ENCODE measurements at places on chromosomes 7 and 10.
A peak's percentile ranks its signal among the peaks of the same experiment; 100 is the strongest.

DNA sequence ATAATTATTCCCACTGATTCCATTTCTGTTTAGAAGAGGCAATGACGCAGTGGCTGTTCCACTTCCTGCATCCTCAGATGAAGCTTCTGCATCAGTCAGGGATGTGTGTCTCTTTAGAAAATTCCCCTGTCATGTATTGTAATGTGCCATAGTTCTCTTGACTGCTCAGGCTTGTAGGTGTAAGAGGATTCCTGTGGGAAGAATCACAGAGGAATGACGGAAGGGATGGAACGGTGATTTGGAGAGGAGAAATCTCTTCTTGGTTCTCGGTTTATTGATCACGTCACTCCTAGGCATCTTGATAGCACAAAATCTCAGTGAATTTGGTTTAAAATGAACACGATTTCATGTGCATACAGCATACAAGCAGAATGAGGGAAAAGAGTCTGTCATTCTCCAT lies 69.8 kb upstream of the PRKCQ start:
- DNase-seq: no peak

- DNase-seq: peak; percentile 66
Observed at GRCh38 chr10:86953747-86954680, 3.4 kb downstream of the MMRN2 start.

DNA sequence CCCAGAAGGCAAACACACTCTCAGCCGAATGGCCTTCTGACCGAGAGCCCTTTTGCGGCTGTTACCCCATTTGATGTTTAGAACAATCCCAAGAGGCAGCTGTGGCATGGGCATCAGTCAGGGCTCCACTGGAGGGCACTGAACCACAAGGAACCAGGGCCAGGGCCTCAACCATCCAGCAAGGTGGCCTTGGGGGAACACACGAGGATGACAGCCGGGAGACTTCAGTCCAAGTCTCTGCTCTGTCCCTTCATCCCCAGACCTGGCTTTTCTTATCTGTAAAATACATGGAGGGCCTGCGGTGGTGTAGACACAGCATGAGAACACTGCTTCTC lies 63.6 kb upstream of the INSIG1 start:
- DNase-seq: no peak

DNA sequence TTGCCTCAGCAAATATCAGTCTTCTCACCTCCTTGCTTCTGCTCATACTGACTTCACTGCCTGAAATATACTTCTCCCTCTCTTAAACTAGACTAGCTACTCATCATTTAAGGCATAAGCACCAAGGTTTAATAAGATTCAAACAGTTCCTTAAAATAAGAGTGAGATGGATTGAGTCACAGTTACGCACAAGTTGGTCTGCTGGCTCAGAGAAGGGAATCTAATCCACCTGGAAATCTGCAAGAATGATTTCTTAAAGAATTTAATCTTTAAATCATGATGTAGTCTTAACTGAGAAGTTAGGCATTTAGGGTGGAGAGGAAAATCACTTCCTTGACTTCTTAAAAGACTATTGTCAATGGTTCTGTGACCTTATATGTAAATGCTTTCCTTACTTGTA lies 56.2 kb upstream of the TMEM140 start:
- no peak for DNase-seq

GRCh38 chr7:102320181-102320580 lies 33.5 kb downstream of the SH2B2 start:
- DNase-seq: no peak

GRCh38 chr7:2037808-2038522 lies 194.8 kb downstream of the MAD1L1 start:
- no peak for DNase-seq

Data from fibroblast of skin of back (primary cell).